Karpas-422 (cell line): ENCODE measurements at places on chromosomes 16 and 17. TPM values are rescaled to one million over a fixed set of nuclear protein-coding genes. Genes with fewer than 3 reads are reported as not detected.

RAPGEFL1 gene
- 5.6 and 8.9 TPM in 2 replicates for total RNA-seq

YBX2 gene
- not detected in 2 replicates for total RNA-seq

PTX4 gene
- total RNA-seq = not detected in 2 replicates

COPS3 gene
- 50.4 and 110 TPM in 2 replicates for total RNA-seq

SLFN12L gene
- not detected in 2 replicates for total RNA-seq

- peaks cover 4% of the 10 kb centered on the region; the same call in 1 of the 2 replicates for H3K4me1 ChIP-seq
- no peak for DNase-seq
- H3K36me3 ChIP-seq = no peaks in the 10 kb centered on the region
- H3K27me3 ChIP-seq = no peaks in the 10 kb centered on the region
Measured at GRCh38 chr17:6677946-6678345, 26.4 kb downstream of the C17orf100 start.

GRCh38 chr16:89623511-89624261 is 10.2 kb downstream of the DPEP1 start:
- H3K27ac ChIP-seq = no peak overlapping the region
- no peak for DNase-seq
- H3K4me1 ChIP-seq = peaks cover 9% of the 10 kb centered on the region
- no peak overlapping the region for H3K4me3 ChIP-seq
- no peaks in the 10 kb centered on the region for H3K36me3 ChIP-seq

GRCh38 chr17:35537601-35538141 is at the start of gene SLFN12L:
SLFN12L (minus strand) TSS chr17:35537678; CDS start chr17:35522364, 15,314 bp downstream.
- H3K4me1 ChIP-seq = peaks cover 9% of the 10 kb centered on the region
- H3K4me3 ChIP-seq = no peak within 1 kb of the TSS
- no peak for DNase-seq
- H3K27ac ChIP-seq = no peak within 1 kb of the TSS

GRCh38 chr16:17270683-17271109 is 200.1 kb downstream of the XYLT1 start:
- H3K36me3 ChIP-seq = no peaks in the 10 kb centered on the region
- H3K27me3 ChIP-seq = no peaks in the 10 kb centered on the region
- no peak overlapping the region for H3K27ac ChIP-seq
- H3K4me1 ChIP-seq = no peaks in the 10 kb centered on the region
- DNase-seq = no peak

DNA sequence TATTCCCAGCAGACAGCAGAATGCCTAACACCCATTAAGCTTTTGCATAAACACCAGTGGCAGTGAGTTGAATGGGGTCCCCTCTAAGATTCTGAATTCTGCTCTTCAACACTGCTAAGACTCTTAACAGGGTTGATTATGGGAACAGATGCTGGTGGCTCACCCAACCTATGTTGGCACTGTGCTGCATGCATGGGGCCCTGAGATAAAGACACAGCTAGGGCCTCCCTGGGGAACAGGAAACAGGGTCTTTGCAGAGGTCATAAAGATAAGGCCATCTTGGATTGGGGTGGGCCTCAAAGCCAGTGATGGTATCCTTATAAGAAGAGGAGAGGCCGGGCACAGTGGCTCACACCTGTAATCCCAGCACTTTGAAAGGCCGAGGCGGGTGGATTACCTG is 190.8 kb downstream of the SLC39A11 start:
- no peaks in the 10 kb centered on the region; the same call in 1 of the 2 replicates for H3K36me3 ChIP-seq
- no peaks in the 10 kb centered on the region for H3K27me3 ChIP-seq

DNA sequence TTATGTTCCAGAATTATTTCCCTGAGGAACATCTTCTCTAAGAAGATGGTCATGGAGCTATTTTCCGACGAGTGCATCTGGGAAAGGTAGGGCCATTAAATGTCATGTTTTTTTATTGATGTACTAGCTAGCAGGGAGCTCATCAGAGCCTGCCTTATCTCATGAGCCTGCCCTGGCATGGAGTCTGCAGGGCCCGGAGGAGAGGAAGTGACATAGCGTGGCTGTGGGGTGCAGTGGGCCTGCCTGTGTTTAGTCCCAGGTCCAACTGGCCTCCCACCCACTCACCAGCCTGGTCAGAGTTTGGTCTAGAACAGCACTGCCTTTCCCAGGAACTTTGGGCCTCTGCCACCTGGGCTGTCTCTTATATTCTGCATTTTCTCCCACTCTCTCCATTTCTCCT is 389.8 kb downstream of the SNX29 start:
- H3K4me3 ChIP-seq = no peak overlapping the region
- no peaks in the 10 kb centered on the region for H3K36me3 ChIP-seq
- no peak overlapping the region for H3K27ac ChIP-seq
- H3K27me3 ChIP-seq = no peaks in the 10 kb centered on the region
- DNase-seq = no peak
- no peaks in the 10 kb centered on the region for H3K4me1 ChIP-seq
